ENCODE measurements at places on chromosomes 2 and 18.

- no peak for DNase-seq
These were observed 451.9 kb upstream of the ZEB2 start for GRCh38 chr2:144971786-144972335.

- no peak for DNase-seq
These were observed 95.5 kb upstream of the ATG16L1 start for GRCh38 chr2:233156001-233156400.

- DNase-seq = peak; percentile 38
These were observed 110.3 kb upstream of the ST6GAL2 start for GRCh38 chr2:106996171-106996769.

DNA sequence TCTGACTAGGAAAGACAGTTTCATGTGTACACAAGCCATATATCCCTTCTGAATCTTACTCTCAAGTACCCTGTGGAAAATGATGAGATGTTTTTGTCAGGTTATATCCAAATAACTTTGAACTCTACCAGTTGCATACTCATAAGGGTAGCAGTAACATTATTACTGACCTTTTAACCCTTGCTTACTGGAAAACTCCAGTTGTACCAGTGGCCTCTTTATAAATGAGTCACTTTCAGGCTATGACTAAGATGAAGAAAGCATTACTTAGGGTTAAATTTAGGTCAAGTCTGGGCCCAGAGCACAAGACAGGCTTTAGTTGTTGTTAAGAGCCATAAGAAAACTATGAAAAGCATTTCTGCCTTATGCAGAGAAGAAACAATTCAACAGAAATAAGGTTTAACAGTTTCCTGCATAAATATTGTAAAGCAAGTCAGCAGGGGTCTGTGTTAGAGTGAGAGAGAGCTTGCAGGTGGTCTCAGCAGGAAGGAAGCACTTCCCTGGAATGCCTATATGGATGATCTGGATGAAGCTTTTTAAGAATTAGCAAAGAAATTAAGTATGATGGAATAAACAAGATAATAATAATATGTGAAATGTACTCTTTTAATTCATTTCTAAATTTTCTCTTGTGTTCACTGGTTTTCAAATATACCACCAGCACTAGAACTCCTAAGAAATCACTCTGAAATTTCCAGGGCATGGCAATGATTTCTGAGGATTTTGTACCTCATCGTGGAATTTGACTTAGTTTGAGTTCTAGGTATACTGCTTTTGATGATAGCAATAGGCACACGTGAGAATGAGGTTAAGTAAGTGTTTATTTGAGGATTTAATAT lies 126.6 kb downstream of the UBE2E3 start:
- no peak for DNase-seq

DNA sequence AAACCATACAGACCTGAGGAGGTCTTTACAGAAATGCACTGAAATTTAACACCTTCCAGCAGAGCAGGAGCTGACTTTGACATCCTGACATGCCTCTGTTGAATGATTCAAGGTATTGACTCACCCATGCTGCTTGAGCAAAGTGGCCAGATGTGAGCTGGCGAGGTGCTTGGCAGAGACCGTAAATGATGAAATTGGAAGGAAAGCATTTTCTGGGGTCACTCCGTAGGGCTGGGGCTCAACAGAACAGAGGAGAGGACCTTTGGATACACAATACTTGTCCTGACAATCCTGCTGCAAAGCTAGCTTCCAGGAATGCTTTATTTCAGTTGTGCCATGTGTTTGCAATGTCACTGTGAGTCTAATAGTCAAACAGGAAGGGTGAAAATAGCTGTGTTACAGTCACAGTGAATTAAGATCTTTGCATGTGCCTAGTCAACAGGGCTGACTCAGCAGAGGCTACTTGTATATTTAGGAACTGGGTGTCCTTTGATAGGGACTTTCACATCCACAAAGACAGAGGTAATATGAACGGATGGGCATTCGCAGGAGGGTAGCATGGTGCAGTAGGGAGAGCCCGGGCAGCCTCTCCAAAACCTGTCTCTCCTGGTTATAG lies 31.6 kb upstream of the NCK2 start:
- no peak for DNase-seq

DNA sequence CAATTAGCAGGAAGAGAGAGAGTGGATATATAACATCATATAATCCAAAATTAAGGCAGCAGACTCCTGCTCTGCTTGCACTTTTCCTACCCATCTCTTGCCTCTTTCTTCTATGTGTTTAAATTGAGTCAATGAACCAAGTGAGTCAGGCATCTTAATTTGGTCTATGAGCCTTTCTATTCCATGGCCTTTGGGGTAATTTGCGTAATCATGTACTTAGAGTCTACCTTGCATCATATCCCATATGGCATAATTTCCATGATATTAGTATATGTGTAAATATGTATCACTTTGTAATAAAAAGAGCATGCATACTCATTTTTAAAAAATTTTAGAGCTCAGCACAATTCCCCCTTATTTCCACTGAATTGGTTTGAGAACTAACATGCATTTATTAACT lies 555.2 kb downstream of the STK39 start:
- no peak for DNase-seq

GRCh38 chr2:72057308-72057707 lies 90.4 kb downstream of the CYP26B1 start:
- no peak for DNase-seq

GRCh38 chr2:115569547-115569946 lies 1127.1 kb downstream of the DPP10 start:
- no peak for DNase-seq

DNA sequence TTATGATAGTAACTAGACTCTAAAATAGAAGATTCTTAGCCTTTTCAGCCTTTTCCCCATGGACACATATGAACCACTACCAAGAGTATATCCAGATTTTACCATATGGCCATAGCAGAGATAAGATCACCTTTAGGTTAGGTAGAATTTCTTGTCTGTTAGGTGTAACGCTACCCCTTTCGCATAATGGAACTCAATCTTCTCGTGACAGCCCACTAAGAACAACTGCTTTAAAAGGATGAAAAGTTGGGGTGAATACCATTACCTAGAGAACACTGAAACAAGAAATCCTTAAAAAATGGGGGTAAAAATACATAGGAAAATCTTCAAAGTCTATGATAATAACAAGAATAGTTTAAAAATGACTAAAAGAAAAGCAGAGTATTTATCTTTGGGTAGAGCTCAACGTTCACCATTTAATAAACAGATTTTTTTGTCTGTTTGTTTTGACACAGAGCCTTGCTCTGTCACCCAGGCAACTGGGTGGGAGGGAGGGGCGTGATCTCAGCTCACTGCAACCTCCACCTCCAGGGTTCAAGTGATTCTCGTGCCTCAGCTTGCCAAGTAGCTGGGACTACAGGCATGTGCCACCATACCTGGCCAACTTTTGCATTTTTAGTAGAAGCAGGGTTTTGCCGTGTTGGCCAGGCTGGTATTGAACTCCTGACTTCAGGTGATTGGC lies 67.2 kb downstream of the VIL1 start:
- DNase-seq = no peak

DNA sequence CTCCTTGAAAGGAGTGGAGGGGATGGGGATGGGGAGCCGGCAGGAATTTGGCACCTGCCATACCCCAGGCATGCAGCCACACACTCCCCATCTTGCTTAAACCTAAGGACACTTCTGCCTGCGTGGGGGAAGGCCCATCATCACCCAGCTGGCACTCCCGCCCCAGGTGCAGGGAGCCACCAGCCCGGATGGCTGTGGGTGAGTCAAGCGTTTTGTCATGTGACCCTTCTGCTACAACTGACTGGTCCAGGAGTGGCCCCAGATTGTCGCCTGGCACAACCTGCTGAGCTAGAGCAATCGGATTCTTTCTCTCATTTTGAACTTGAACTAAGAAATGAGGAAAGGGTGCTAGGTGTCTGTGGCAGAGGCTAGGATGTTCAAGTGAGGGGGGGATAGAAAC lies 61.3 kb downstream of the TSN start:
- no peak for DNase-seq

- peak; percentile 93 for DNase-seq
These were observed 111.6 kb downstream of the AGAP1 start for GRCh38 chr2:235605312-235606003.

GRCh38 chr2:128162266-128162665 lies 71.3 kb downstream of the UGGT1 start:
- DNase-seq = no peak

DNA sequence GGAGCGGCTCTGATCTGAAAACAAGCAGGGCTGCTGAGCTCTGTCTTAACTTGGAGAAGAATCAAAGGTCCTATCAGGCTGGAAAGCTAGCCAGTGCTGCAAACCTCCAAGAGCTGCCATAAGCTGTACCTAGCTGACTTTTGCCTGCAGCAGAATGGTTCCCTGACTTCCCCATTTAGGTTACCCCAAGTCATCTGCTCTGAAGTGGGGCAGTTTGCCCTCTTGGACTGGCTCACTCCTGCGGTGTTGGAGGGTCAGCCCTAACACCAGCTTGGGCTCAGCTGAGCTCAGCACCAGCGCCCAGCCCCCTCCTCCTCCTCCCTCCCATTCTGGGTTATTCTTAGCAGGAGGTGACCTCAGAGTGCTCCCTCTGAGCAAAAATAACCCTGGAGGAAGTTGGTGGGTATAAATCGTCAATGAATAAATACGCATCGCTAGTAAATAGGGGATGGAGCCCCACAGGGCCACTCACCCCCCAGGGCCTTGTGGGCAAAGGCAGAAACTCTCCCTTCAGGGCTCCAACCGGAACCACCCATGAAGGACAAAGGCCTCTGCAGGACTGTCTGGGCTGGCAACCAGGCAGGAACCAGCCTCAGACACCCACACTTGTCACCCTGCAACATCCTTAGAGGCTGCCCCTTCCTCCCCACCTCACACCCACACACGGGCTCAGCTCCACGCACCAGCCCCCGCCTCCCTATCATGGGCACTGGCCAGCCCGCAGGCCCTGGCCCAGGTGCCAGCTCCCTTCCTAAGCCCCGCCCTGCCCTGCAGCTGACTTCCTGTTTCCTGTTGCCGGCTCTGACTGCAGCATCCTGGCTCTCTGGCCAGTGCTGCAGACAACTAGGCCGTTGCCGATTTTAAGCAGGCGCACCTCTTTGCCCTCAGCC lies 46.9 kb downstream of the DNMT3A start:
- no peak for DNase-seq

- DNase-seq = peak; percentile 61
These were observed 20.9 kb upstream of the DNMT3A start for GRCh38 chr2:25362434-25363145.

GRCh38 chr18:58949031-58949430 lies 84.4 kb downstream of the ZNF532 start:
- DNase-seq = no peak

- DNase-seq = no peak
These were observed 323.9 kb upstream of the SOX11 start for GRCh38 chr2:5368263-5368662.

DNA sequence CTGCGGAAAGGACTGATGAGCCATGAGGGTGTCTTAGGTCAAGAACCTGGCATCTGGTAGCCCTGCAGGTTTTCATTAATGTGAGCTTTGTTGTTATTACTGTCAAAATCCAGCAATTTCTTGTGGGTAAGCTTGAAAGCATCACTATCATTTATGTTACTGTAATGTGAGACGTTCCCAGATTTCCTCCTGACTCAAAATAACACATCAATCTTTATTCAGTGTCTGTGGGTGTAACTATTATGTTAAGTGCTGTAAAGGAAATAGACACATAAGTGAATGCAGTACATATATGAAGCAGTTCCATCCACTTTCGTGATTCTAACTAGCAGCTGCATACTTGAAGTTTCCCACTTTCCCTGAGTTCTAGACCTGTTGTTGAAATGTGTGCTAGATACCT lies 89.8 kb downstream of the FHOD3 start:
- DNase-seq = no peak

- no peak for DNase-seq
These were observed 67.9 kb downstream of the TEX51 start for GRCh38 chr2:126966601-126967000.

GRCh38 chr18:50594942-50595341 lies 35.1 kb downstream of the MAPK4 start:
- no peak for DNase-seq

- no peak for DNase-seq
These were observed 26.9 kb upstream of the INSIG2 start for GRCh38 chr2:118061135-118061955.

DNA sequence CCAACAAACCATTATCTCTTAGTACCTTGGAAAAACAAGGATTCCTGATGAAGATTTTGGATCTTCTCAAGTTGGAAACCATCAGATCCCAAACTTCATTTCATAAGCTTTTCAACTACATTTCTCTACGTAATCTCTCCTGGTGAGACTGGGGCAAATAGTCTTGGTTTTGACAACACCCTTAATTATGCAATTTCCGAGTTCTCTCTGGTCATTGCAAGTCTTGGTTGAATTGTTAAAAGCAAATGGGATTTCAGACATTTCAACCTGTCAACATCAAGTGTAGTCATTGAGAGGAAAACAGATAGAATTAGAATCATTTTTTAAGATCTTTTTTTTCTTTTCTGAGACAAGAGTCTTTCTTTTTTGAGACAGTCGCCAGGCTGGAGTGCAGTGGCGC lies 26.2 kb downstream of the KLF7 start:
- DNase-seq = no peak

GRCh38 chr2:134466141-134466540 lies 212.3 kb downstream of the MGAT5 start:
- peak; percentile 57 for DNase-seq

DNA sequence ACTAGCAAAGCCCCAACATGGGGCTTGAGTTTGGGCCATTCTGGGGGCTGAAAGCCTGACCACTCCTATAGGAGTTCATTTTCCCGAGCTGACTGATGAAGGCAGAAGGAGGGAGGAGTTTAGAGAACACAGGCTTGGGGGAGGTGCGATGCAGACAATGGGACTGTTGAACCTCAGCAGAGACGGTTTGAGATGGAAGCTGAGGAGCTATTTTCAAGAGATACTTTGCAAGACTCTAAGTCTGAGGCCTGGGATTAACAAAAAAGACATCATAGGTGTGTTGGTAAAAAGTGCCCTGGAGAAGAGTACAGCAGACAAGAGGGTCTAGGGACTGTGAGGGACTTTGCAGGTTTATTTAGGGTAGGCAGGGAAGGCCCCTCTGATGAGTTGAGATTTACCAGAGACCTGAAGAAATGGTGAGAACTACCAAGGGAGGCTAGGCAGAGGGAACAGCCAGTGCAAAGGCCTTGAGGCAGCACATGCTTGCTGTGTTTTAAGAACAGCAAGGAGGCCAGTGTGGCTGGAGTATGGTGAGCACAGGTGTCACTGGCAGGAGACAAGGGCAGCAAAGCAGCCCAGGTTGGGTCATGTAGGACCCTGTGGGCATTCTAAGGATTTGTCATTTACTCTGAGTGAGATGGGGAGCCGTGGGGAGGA lies 31.6 kb downstream of the PCBP1 start:
- no peak for DNase-seq

All from NCI-H748 treated with DMSO at 0.1 percent for 48 hours (cell line).